Colonic mucosa (tissue), 4 donors: ENCODE measurements at places on chromosomes 2 and 18.

DNA sequence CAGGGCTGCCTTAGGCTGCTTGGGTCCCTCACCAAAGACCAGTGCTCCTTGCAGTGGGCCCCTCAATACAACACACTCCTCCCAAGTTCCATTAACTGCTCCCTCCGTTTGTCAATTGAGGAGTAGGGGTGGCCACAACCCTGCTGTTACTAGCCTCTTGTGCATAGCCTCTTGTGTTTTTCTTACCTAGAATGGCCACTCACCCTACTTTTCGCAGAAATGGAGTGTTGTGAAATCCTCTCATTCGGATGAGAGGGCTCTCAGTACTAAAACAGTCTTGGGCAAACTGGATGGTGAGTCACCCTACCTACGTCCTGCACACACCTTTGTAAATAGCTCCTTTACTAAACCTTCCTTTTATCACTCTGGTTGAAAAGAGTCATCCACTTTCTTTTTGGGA is 253.9 kb downstream of the OSR1 start:
- no peak for DNase-seq

DNA sequence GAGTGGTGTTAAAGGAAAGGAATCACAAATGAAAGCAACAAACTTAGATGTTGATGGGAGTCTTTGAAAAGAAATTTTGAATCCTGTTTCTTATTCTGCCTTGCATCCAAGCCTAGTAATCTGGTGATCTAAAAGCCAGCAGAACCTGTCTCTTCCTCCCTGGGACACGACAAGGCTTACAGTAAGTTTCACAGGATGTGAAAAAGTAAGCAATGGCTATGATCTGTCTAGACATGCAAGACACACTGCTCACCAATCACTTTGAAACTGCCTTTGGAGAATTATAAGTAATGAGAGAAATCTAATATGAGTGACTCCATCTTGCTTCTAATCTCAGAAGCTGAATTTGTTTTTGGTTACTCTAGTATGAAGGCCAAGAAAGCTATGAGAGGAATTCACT is 103.7 kb downstream of the KCNH7 start:
- no peak for DNase-seq

- DNase-seq = no peak
Observed at GRCh38 chr18:51391215-51391614, 193.7 kb upstream of the MEX3C start.

DNA sequence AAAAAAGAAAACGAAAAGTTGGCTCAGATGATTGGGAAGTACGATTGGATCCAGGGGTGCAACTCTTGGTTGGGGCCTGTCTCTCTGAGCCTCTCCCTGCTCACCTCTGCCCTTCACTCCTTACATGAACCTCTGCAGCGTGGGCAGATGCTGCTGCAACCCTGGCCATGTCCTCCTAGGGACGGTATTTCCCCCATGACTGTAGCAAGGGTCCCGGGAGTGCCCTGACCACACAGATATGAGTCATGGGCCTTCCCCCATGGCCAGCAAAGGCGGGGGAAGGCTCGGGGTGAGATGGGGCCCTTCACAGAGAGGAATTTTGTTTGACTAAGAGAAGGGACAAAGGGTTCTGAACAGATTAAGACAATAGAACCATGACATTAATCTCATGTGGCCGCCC is 129.0 kb downstream of the NCK2 start:
- DNase-seq = no peak

DNA sequence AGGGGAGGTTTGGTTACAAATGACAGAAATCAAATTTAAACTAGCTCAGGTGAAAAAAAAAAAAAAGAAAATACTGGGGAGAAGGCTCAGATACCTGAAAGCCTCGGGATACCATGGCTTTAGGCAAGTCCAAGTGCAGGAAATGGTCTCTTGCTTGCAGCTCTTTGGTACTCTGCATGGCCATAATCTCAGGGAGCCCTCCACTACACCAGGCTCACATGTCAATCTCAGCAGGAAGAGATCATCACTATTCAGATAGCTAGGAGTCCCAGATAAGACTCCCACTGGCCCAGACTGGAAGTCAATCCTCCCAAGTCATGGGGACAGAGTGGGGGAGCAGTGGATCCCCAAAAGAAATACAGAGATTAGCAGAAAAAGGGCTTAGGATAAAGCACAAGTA is 64.8 kb upstream of the RALBP1 start:
- no peak for DNase-seq

GRCh38 chr2:150482667-150483400 is 4.6 kb downstream of the RND3 start:
- no peak for DNase-seq

DNA sequence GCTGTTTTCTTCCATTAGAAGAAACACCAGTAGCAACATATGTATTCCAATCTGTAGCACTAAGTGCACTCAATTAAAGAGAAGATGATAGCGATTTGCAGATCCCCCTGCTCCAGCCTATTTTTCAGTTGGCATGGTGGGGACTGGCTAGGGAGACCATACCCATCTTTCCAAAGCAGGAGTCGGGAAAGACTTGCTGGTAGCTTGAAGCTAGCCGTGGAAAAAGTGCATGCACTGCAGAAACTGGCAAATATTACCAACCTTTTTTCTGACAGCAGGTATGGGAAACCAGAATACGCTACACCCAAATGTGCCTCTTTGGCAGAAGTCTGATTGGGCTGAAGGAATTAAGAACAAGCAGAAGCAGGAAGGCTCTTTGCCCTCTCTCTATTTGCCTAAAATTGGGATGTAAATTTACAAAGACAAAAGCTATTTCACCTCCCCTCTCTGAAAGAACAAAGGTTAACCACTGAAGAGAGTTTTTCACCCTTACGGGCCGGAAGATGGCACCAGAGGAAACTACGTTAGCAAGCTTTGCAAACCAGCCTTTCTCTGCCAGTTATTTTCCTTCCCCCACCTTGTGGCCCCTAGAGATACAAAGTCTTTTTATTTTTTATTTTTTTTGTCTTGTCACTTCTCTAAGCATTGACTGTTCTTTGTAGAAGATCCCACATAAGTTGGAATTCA is 273.1 kb downstream of the DLGAP1 start:
- no peak for DNase-seq

GRCh38 chr18:3799515-3799914 is 349.5 kb downstream of the TGIF1 start:
- no peak for DNase-seq

GRCh38 chr2:164068063-164068462 is 332.3 kb upstream of the FIGN start:
- no peak for DNase-seq

DNA sequence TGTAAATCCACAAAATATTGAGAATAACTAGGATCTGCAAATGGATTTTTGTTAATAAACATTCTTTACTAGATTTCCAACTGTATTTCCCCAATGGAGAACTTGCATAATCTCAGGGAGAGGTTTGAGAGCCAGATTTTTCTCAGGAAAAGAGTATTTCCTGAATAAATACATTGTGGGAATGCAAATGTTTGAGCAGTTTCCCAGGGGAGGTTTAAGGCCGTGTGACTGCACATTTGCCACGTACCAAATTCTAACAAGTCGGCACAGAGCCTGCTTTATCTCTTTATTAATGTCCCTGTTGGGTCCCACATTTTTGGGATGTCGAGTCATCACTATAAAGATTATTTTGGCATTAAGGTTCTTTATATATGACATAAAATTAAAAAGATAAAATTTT is 27.0 kb downstream of the TFPI start:
- DNase-seq = no peak

DNA sequence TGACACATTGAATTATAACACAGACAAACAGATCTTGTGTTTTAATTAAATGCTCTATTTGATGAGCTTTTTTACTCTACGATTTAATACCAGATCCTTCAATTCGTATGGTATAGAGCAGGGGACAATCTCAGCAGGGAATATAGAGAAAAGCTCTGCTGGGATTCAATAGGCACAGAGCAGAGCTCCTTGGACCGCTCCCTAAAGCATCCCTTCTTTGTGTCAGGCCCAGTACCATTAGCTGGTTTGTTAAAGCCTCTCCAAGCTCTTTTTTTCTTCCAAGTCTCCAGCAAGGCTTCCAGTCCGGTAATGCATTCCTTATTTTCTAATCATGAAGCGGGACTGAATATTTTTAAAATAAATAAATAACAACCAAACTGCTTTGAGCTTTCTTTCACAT is 466.0 kb downstream of the NR4A2 start:
- no peak for DNase-seq

DNA sequence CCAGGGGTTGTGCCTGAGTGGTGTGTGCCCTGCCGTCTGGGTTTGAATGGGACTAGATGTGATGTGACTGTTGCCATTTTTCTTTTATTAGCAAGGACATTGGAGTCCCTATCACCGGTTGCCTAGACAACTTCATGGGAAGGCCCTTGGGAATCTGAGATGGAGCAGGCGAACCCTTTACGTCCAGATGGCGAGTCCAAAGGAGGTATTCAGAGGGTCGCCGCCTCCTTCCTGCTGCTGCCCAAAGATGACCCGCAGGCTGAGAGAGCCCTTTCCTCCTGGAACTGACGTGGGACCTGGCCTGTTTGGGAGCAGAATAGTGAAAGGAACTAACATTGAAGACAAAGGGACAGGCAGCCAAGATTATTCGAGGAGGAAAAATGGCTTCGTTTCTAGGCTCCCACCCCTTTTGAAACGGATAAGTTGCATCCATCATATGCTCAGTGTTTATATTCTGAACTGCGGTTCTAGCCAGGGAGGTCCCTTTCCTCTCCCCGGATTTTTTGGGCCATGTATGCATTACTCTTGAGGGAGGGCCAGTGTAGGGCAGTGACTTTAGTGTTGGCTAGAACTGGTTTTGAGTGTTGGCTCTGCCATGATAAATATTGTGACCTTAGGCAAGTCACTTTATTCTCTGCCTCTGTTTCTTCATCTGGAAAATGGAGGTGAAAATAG is 673 bp downstream of the CENPO start:
- peak; percentile 35 for DNase-seq

DNA sequence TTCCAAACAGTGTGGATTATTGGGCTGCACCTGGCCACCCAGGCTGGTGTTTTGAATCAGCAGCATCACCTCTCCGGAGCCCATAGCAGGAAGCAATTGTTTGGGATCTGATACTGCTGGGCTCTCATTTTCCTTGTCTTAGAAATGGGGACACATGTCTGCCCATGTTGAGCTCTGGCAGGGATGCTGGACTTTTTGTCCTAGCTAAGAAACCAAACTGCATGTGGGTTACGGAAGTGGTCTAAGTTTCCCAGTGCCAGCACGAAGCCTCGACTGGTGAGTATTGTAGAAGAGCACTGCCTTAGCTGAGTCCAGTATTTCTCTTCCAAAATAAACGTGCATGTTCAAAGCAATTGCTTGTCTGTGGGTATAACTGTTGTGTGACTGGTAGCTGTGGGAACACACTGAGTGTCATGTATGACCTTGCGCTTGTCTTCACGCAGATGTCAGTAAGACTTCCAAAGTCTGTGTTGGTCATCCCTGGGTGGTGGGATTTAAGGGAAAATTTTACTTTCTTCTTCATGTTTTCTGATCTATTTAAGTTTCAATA is 43.6 kb downstream of the SH3RF3 start:
- DNase-seq = no peak

- no peak for DNase-seq
Observed at GRCh38 chr2:459931-460330, 172.0 kb upstream of the ALKAL2 start.

DNA sequence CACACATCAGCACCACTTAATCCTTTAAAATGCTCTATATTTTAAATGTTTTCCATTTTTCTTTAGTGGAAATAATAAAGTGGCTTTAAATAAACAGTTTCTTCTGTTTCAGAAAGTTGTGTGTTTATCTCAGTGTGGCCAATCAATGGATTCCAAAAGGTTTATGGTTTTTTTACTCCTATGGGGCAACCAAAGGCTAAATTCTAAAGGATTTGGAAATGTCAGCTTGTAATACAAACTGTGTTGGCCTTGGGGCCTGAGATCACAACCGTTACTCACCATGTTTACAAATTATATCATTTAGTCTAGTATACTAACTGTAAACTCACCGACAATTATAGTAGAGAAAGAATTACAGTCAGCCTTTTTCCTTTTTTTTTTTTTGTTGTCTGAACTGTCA is 827.2 kb downstream of the EPHA4 start:
- no peak for DNase-seq

DNA sequence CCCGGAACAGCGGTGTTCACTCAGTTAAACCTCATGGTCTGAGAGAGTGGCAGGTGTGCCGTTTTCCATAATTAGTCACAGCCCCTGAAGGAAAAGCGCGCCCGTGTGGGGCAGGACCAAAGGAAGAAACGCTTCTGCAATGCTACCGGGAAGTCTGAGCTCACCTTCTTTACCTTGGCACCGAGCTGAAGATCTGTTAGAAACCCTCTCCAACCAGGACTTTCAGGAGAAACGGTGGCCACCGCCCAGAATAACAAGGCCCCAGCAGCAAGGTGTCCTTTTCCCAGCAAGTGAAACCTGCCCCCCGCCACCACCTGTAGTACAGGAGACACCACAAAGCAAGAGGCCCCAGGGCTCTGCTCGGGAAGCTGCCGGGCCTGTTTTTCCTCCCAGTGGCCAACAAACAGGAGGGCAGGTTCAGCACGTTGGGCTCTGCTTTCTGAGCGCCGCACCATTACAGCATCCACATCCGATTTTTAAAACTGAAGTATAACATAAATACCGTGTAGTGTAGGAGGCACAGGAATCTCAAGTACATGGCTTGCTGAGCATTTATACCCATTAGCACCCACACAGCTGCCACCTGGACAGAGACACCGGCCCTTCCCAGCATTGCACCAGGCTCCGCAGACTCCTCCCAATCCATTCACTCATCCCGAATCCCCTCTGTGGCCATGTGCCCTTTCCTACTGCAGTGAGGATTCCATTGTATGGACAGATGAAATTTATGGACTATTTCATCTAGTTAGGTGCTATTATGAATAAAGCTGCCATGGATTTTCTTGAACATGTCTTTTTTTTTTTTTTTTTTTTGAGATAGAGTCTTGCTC is 121.8 kb upstream of the RIOK3 start:
- no peak for DNase-seq

GRCh38 chr2:172220121-172220520 is 117.4 kb upstream of the DLX2 start:
- DNase-seq = no peak

DNA sequence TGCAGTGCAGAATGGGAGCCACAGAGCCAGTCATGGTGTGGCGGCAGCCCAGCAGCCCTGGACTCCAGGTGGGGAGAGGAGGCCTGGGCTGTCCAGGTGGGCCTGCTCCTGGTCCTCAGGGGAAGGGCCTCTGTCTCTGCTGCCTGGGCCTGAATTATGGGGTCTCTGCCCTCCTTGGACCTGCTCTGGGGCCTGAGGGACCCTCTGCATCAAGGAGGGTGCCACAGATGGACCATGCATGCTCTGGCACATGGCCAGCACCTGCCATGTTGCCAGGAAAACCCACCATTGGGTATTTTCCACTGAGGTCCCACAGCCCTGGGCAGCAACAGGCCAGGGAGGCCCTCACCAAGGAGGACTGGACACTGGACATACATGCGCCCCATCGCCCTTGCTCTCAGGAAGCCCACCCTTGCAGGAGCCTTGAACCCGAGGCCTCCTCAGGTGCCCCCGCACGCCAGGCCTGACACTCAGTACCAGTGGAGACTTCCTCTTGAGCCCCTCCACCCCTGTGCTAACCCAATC is 107.1 kb downstream of the NDUFA10 start:
- peak; percentile 6 for DNase-seq
